EH (cell line): ENCODE measurements at places on chromosomes 5 and 9.

GRCh38 chr5:156755421-156756087 is 94.5 kb upstream of the PPP1R2B start:
- peak; percentile 6 for DNase-seq

GRCh38 chr5:93603078-93603792 is 20.2 kb downstream of the NR2F1 start:
- DNase-seq = no peak

- DNase-seq = no peak
Measured at GRCh38 chr9:112002131-112002846, 105.7 kb downstream of the UGCG start.

GRCh38 chr5:176776141-176776865 is 34.1 kb upstream of the UNC5A start:
- no peak for DNase-seq

DNA sequence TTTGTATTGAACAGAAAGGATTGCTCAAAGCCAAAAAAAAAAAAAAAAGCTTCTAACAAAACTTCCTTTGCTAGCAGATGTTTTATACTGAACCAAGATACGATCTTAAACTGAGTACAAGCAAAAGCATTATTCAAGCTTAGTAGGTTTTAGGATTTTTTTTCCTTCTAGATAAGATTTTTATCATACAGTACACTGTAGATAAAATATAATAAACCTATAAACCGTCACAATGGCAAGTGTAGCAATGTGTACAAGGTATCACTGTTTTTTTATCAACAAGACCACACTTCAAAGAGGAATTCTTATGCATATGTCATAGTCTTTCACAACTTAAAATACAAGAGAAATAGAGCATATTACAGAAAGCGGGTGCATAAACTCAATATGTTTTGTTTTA is 56.5 kb upstream of the TRPM3 start:
- no peak for DNase-seq

GRCh38 chr5:148839960-148840359 is 13.5 kb downstream of the ADRB2 start:
- DNase-seq = no peak

DNA sequence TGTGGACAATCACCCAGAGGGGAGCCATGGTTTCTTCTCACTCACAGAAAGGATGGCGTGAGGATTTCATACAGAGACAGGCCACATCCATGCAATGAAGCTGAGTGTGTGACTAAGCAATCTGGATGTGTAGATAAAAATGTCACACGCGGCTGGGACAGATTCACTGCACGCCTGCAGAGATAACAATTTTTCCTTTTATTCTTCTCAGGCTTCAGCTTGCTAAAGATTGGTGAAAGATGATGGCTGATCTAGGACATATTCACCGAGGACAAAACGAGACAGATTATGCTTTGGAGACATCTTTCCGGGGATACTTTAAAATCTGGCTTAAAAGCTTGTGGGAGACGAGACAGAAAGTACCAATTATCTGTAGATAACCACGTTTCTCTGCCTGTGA is 313.9 kb upstream of the TRPC7 start:
- no peak for DNase-seq

DNA sequence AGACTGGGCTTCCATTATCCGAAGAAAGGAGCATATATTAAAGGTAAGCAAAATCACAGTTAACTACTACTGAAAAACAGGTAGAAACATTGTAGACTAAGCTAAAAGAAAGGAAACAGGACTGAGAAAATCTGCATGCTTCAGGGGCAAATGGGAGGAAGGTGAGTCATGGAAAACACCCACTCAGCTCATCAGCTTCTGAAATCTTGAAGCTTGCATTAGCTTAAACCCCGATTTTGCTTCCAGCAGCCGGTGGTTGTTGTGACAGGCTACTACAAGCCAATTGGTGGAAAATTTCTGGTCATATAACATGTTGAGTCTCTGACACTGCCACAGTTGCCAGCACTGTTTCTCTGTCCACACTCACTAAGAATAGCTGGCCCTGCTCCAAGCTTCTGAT is 179.6 kb upstream of the PUM3 start:
- DNase-seq = no peak

GRCh38 chr9:4984171-4984620 is 876 bp upstream of the JAK2 start:
- DNase-seq = no peak
